ENCODE measurements at places on chromosomes 1 and 21. TPM values are rescaled to one million over a fixed set of nuclear protein-coding genes. Genes with fewer than 3 reads are reported as not detected.

DNA sequence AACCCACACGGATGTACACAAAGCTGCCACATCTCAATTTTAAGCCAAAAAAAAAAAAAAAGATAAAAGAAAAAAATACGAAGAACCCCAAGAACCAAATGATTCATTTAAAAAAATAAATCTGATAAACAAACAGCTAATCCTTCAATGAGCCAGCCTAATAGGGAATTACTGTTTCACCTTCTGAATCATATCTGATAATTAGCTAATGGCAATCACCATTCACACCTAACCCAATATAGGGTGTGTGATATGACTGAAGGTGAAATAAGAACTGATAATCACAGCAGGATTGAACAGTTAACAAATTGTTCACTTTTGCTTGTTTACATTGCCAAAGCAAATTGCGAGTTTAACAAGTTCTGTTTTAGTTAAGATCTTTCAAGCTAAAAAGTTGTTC lies 61.4 kb downstream of the LAMC2 start:
- DNase-seq: no peak

The FAM167B gene
- total RNA-seq: 2.3 TPM

GRCh38 chr1:4203501-4203900 lies 303.4 kb upstream of the C1orf174 start:
- no peak for DNase-seq

The RAB4A gene
- 21.1 TPM for total RNA-seq

DNA sequence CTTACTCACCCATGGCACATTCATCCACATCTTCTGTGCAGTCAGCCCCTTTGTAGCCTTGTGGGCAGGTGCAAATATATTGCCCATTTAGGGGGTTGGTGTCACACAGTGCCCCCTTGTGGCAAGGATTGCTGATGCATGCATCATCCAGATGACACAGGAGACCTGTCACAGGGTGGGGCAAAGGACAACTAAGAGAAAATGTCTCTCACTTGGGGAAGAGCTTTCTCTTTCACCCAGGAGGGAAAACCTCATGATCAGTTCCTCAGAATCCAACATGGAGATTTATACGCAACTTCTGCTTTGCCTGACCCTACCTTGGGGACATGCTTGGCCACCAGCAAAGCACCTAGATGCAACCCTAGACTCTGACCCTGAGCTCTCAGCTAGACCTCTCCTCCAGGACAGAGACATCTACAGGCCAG lies 71.8 kb upstream of the ADAM30 start:
- DNase-seq: no peak

The EXO1 gene
- total RNA-seq: 0.20 TPM

- no peak for DNase-seq
Observed at GRCh38 chr1:247373721-247374141, 42.1 kb upstream of the ZNF496 start.

- DNase-seq: no peak
Observed at GRCh38 chr1:30329802-30330557, 393.4 kb downstream of the MATN1 start.

- DNase-seq: no peak
Observed at GRCh38 chr1:200972985-200973742, 50.4 kb downstream of the KIF21B start.

GRCh38 chr1:227568593-227568992 lies 5.2 kb downstream of the ZNF678 start:
- DNase-seq: no peak

- DNase-seq: no peak
Observed at GRCh38 chr1:39301606-39302005, 97.1 kb downstream of the MACF1 start.

The LCE1A gene
- total RNA-seq: not detected

The TSPEAR gene
- not detected for total RNA-seq

The CRNN gene
- not detected for total RNA-seq

GRCh38 chr1:4786055-4786454 lies 131.6 kb downstream of the AJAP1 start:
- no peak for DNase-seq

DNA sequence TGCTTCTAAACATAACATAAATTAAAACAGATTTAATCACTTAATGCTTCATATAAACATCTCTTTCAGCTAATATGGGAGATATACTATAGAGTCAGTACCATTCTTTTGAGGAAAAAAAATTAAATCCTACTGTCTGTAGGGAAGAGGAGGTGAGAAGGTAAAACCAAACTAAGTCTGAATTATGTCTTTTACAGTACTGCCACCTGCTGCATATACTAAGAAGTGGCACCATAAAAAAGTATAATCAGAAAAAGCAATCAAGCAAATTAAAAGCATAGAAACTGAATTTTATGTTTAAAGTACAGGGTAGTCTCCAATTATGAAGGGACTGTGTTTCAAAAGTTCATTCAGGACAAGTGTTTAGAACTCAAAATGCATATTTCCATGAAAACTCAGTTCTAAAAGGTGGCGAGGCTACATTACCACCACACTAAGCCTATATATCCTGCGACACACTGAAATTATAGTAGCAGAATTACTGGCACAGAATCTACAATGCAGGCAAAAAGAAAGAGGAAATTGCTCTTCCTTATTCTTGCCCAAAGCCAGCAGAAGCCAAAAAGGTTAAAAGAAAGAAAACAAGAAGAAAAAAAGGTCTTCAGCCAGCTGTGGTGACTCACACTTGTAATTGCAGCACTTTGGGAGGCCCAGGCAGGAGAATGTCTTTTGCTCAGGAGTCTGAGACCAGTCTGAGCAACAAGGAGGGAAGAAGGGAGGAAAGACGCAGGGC lies 9.0 kb downstream of the NSL1 start:
- no peak for DNase-seq

The TFF2 gene
- total RNA-seq: not detected

The LEMD1 gene
- not detected for total RNA-seq

The WDR64 gene
- not detected for total RNA-seq

DNA sequence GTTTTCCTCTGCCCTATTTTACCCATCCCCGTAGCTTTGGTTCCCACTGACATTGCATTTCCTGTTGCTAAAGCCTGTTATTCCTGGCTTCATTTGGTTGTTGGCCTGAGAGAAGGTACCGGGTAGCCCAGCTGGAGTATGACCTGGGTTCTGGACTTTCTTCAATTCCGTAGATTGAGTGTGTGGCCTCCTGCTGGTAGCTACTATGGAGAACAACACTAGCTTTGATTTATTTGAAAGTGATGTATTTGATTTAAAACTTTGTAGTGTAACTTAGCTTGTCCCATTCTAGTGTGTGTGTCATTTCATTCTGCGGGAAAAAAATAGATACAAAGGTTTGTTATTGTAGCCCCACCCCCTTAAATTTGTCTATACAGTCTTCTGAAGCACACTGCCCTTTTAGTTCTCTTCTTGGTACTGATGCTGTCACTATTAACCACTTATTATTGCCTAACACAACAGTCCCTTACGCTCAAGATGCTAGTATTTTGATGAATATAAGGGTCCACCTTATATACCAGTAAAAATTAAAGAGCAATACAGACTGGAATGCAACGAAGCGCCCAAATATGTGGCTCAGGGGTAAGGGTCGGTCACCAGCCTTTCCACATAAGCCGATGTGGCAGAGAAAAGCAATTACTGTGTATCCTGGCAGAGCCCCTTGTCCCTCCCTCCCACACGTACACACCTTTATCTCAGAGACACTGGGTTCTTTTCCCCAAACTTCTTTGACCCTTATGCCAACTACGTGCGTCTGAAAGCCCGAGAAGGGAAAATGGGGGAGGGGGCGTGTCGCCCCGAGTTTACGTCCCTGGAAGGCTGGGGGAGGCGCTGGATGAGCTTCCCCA lies 643 bp upstream of the MOV10 start:
- DNase-seq: no peak

The SLC2A5 gene
- 34.5 TPM for total RNA-seq

GRCh38 chr1:203769505-203770343 lies 4.7 kb downstream of the LAX1 start:
- DNase-seq: peak; percentile 80

The GSTM1 gene
- 30.3 TPM for total RNA-seq

The FALEC gene
- not detected for total RNA-seq

The HFM1 gene
- total RNA-seq: 0.58 TPM

GRCh38 chr21:43267391-43268085 lies 98.7 kb downstream of the CRYAA start:
- DNase-seq: no peak

The UBE2U gene
- not detected for total RNA-seq

The SLC44A3 gene
- not detected for total RNA-seq

DNA sequence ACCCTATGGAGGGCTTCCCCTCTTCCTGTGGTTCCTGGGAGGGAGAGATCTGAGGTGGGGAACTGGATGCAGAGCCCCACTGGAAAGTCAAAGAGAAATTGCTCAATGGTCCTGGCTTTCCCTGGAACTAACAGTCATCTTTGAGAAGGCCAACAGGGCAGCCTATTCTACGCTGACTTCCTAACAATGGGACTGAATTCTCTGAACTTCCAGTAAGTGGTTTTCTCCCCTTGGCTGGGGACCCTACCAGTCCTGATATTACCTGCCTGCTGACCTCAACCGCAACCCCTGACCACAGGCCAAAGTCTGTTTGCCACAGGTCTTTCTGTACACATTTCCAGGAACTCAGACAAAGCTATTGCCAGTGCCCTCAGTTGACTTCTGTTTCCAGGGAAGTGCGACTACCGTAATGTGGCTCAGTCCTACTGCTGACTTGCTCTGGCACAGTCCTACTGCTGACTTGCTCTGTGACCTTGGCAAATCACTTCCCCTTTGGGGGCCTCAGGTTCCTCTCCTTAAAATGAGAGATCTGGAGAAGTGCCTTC lies 55.3 kb downstream of the C8B start:
- no peak for DNase-seq

The NTMT2 gene
- not detected for total RNA-seq

- DNase-seq: no peak
Observed at GRCh38 chr1:1273209-1273511, 494 bp downstream of the UBE2J2 start.

DNA sequence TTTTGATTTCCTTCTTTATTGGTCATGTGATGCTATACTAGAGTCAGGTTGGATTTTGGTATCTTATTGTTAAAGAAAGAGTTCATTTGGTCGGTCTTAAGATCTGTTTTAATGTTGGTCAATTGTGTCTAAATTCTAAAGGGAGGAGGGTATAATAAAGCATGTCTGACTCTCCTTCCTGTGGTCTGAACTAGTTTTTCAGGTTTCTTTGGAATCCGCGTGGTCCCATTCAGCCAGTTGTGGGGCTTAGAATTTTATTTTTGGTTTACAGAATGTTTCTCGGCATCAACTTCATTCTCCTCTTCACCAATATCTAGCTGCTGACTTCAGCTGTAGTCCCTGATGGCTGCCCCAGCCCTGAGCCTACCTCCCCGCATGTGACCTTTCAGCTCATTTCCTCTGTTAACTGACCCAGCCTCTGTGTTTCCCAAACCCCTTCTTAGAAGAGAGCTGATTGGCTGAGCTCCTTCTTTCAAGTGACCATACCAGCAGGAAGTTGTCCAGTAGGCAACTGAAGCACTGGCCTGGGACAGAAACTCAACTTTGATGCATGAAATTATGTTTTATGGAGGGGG lies 8.7 kb upstream of the MYOC start:
- DNase-seq: no peak

DNA sequence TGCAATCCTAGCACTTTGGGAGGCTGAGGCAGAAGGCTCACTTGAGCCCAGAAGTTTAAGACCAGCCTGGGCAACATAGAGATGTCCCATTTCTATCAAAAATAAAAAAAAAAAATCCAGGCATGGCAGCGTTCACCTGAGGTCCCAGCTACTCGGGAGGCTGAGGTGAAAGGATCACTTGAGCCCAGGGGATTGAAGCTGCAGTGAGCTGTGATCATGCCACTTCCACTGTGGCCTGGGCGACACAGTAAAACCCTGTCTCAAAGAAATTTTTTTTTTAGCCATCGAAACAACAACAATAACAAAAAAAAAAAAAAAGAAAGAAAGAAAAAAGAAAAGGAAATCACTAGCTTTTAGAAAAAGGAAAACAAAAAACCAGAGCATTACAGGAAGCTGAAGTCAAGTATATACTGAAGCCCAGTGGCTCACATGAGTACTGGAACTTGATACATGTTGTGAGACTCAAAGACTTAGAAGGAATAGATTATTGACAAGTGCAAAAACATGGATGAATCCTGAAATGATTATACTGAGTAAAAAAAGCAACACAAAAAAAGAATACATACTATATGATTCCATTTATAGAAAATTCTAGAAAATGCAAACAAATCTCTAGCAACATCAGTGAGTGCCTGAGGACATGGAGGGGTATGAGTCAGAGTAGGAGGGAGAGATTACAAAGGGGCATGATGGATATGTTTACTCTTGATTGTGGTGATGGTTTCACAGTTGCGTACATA lies 6.1 kb upstream of the RABGAP1L start:
- no peak for DNase-seq

The ZNF683 gene
- not detected for total RNA-seq

DNA sequence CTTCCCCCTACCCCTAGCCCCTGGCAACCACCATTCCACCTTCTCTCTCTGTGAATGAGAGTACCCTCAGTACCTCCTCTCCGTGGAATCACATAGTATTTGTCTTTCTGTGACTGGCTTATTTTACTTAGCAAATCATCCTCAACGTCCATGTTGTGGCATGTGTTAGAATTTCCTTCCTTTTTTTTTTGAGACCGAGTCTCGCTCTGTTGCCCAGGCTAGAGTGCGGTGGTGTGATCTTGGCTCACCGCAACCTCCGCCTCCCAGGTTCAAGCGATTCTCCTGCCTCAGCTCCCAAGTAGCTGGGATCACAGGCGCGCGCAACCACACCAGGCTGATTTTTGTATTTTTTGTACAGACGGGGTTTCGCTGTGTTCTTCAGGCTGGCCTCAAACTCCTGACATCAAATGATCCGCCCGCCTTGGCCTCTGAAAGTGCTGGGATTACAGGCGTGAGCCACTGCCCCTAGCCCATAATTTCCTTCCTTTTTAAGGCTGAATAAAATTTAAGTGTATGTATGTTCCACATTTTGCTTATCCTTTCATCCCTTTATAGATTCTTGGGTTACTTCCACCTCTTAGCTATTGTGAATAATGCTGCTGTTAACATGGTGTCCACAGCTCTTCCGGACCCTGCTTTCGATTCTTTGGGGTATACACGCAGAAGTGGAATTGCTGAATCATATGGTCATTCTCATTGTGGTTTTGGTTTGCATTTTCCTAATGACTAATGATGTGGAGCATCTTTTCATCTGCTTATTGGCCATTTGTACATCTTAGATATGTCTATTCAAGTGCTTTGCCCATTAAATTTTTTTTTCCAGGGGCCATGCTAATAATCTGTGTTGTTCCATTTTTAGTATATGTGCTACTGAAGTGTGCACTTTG lies 32.3 kb downstream of the ERRFI1 start:
- no peak for DNase-seq

DNA sequence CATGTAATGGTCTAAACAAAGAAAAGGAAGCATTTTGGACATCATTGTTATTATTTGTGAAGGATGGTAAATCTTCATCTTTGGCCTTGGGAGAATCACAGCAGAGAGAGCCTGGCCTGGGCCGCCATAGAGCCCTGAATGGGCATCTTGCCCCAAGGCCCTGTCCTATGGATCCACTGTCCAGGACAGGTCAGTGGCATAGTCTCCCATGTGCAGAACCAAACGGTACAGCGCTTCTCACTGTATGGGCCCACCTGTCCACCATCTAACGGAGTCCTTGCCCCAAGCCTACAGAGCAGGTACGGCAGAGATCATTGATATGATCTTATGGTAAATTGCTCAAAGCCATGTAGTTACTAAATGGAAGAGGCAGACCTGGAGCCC lies 185.7 kb downstream of the FOXD2 start:
- DNase-seq: no peak

All from gastrocnemius medialis (tissue), 4 donors.